ENCODE measurements at places on chromosomes 13 and 19.

DNA sequence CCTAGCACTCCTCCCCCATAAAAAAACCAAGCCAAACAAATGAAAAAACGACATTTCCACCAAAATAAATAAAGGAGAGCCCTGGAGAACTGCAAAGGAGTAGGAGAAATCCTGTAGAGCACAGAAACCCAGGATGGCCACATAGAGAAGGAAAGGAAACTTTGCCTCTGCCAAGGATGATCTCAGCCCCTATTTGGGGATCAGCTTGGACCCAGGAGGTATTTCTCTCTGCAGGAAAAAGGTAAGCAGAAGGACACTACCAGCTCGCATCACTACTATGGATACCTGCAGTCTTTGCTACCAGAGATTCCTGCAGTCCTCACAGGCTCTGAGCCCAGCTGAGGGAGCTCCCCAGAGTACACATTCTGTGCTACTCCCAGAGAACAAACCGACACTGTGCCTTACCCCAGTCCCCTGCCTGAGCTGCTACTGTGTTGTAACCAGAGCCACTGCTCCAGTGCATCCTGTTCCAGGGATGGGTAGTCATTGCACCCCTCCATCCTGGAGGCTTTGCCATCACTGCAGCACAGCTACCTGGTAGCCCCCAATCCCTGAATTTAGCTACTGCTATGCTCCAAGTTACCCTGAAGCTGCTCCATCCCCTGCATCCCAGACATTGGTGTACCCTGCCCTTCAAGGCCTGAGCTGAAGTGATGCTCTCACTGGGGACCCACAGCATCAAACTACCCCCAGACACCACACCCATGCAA, 41.7 kb downstream of the VWA8 start:
- no peak for DNase-seq

GRCh38 chr13:32840989-32841713, 175.1 kb upstream of the KL start:
- DNase-seq, result no peak

GRCh38 chr13:112617754-112618375, 29.9 kb upstream of the TUBGCP3 start:
- DNase-seq, result no peak

- no peak for DNase-seq
These were observed 1.0 kb upstream of the ZNF529 start for GRCh38 chr19:36573895-36574720.

DNA sequence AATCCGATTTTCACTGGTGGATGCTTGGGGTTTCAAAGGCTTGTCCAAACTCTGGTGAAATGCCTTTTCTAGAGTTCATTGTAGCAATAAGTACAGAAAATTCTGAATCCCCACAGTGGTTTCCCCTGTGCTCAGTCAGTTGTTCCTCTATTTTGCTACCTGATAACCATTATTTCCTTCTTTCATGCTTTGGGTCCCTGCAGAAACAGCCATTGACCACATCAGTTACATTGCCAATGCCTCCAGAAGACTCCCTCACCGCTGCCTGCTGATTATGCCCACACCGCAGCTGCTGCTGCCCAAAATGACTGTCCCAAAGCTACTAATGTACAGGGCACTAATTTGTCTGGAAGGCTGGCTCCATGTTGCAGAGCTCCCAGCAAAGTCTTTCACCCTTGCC, 517.3 kb downstream of the KLF12 start:
- no peak for DNase-seq

GRCh38 chr19:29510701-29511265, 15.0 kb upstream of the VSTM2B start:
- no peak for DNase-seq

DNA sequence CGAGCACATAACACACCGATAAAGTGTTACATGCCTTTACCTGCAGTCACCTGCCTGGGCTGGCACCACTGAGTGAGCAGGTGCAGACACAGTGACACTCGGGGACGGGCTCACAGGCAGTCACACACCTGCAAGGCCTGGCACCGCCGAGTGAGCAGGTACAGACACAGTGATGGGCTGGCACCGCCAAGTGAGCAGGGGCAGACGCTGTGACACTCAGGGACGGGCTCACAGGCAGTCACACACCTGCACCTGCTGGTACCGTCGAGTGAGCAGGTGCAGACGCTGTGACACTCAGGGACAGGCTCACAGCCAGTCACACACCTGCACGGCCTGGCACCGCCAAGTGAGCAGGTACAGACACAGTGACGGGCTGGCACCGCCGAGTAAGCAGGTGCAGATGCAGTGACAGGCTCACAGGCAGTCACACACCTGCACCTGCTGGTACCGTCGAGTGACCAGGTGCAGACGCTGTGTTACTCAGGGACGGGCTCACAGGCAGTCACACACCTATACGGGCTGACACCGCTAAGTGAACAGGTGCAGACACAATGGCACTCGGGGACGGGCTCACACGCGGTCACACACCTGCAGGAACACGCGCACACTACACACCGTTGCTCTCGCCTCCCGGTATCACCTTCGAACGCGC, 470 bp downstream of the ZNF835 start:
- DNase-seq, result no peak

GRCh38 chr13:44576351-44577235, 463 bp upstream of the TSC22D1 start:
- no peak for DNase-seq

GRCh38 chr13:44092078-44092970, 212.6 kb downstream of the LACC1 start:
- DNase-seq, result no peak

GRCh38 chr13:48178126-48178525, 54.9 kb upstream of the ITM2B start:
- no peak for DNase-seq

DNA sequence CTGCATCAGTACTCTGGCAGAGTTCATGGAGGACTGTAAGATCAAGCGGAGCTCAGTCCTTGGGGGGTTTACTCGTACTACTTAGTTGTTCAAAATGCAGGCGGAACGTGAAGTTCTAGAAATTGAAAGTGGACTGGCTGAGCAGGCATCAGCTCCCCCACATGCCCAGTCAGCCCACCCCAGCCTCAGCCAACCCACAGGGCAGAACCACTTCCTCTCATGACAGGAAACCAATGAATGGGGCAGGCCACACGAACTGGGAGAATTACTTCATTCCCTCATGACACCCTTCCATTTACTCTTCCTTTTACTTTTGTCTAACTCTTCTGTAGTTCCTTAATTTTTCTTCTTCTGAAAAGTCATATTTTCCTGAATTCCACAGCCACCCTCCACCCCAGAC, 71.9 kb downstream of the FLT1 start:
- DNase-seq, result no peak

DNA sequence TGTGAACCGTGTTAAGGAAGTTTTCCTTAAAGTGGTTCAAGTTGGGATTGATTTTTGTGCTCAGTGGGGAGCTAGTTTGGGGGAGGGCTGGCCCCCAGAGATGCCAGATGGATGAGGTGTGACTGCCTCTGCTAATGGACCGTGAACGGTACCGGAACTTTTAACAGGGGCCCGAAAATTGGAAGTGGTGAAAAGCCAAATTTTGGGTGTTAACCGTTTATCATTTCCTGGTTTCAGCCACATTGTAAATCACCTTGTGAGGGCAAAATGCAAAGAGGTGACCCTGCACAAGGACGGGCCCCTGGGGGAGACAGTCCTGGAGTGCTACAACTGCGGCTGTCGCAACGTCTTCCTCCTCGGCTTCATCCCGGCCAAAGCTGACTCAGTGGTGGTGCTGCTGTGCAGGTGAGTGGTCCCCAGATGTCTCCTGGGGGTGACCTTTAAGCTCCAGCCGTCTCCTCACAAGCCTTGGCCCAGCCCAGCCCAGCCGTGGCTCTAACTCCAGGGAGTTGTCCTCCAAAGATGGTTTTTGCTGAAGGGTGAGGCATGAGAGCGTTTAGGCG, 18.2 kb downstream of the UPF1 start:
- no peak for DNase-seq

DNA sequence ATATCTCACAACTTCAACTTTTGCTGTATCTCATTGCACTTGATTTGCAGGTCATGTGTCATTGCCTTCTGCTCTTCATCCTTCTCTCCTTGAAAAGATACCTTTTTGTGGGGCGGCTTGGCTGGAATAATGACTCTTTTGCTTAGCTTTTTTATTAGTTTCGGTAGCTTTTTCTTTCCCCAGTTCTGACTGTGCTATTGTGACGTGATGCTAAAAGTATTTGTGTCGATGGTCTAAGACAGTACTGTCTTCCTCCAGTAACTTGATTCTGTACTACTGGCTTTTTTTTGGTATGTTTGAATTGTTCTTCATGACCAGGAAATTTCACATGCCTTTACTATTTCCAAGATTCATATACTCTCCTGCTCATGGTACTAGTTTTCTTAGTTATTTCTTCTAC, 63.1 kb downstream of the SLITRK1 start:
- no peak for DNase-seq

DNA sequence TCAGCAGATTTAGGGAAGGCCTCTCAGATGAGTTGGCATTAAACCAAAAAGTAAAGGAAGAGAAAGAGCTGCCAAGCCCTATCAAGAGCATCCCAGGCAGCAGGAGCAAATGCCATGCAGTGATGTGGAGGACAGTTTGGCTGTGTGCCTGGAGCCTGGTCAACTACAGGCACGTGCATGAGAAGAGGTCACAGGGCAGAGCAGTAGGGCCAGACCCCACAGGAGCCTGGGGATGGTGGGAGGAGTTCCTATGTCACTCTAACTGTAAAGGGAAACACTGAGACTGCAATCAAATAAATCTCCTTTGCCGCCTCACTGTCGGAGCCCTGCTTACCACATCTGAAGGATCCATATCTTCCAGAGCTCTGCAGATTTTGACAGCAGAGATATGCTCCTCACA, 240.5 kb downstream of the ENOX1 start:
- DNase-seq, result no peak

DNA sequence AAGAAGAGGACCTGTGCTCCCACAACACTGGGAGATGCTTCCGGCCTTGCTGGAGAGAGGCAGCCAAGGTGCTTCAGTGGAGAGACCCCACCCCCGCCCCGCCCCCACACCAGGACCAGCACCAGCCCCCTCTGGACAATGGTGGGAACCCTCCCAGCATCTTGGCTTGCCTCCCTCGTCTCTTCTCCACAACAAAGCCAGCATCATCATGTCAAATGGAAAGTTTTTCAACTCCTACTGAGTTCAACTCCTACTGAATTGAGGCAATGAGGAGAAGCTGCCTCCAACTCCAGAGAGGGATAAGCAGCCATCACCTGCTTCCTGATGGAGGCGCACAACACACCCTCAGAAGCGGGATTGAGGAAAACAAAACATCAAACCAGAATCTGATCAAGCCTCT, 12.8 kb downstream of the DEDD2 start:
- DNase-seq, result no peak

DNA sequence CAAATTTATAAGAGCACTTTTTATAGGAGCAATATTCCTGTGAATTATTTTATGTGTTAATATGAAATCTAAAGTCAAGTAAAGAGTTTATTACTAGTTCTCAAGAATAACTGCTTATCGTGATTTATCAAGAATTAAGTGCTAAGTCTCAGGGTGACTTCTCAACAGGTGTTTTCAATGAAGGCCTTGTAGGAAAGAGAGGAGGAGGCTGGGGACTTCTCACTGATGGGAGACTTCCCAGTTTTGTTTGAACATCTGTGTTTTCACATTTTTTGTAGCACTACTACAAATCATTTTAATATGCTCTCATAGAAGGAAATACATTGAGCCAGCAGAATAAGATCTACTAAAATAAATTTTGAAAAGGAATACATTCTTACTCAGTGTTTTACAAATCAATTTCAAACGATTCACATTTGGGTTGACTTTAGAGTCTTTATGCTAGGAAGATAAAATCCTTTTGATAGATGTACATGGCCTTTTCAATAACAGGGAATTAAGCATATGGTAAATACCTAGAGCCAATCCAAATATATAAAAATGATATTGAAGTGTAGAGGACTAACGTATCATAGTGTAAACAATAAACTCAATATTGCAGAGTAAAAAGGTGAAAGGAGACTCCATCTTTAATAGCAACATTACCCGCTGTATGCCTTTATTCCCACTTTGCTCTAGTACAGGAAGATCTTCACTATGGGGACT, 6.8 kb downstream of the PCDH17 start:
- no peak for DNase-seq

DNA sequence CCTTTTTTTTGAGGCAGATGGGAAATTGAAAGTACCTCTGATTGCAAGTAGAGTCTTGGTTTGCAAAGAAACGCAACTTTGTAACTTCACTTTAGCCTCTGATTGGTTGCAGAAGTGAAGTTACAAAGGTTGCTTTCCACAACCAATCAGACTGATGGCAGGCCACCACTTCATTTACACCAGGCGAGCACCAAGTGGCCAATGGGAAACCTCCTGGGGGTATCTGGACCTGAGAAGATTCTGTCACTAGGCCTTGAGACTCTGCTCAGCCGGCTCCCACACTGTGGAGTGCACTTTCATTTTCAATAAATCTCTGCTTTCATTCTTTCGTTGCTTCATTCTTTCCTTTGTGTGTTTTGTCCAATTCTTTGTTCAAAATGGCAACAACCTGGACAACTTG, 19.1 kb downstream of the PEPD start:
- DNase-seq, result no peak

- DNase-seq, result no peak
These were observed 117.4 kb downstream of the ESD start for GRCh38 chr13:46679369-46680120.

DNA sequence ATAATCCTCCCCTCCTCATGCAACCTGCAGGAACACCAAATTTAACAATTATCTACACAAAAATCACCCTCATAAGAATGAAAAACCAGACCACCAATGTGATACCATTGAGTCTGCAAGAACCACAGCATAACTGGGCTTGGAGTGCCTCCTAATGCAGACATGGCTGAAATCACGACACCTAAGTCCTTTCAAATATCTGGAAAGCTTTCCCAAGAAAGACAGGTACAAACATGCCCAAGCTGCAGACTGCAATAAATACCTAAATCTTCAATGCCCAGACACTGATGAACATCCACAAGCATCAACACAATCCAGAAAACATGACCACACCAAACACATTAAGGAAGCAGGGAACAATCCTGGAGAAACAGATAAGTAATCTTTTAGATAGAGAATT, 417.1 kb downstream of the LMO7 start:
- no peak for DNase-seq

DNA sequence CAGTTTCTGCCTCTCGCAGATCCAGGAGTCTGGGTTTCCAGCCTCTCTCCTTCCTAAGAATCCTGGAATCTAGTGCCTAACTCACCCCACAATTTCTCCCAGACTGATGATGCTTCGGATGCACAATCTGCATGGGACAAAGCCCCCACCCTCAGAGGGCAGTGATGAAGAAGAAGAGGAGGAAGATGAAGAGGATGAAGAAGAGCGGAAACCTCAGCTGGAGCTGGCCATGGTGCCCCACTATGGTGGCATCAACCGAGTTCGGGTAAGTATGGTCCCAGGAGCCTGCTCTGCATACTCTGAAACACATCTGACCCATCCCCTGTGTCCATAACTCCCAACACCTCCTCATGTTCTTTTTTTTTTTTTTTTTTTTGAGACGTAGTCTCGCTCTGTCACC, 796 bp downstream of the GRWD1 start:
- DNase-seq, result no peak
